ENCODE measurements at places on chromosomes 4 and X. TPM values are rescaled to one million over a fixed set of nuclear protein-coding genes. Genes with fewer than 3 reads are reported as not detected.

REELD1 gene
- total RNA-seq, result not detected

GAK gene
- 64.0 TPM for total RNA-seq

F8 gene
- total RNA-seq, result 6.7 TPM

MND1 gene
- total RNA-seq, result 0.97 TPM

DKK2 gene
- total RNA-seq, result 29.7 TPM

COQ2 gene
- total RNA-seq, result 7.3 TPM

FGA gene
- not detected for total RNA-seq

C4orf54 gene
- under 0.01 TPM for total RNA-seq

PIM2 gene
- 4.1 TPM for total RNA-seq

NXF2B gene
- not detected for total RNA-seq

LRCH2 gene
- total RNA-seq, result 8.4 TPM

HERC5 gene
- total RNA-seq, result 4.7 TPM

IL3RA gene
- total RNA-seq, result 0.16 TPM

IL1RAPL2 gene
- total RNA-seq, result 0.12 TPM

PCDH18 gene
- total RNA-seq, result 492 TPM

DDX53 gene
- not detected for total RNA-seq

EVC2 gene
- total RNA-seq, result 14.2 TPM

USP38 gene
- 38.6 TPM for total RNA-seq

TMEM156 gene
- total RNA-seq, result not detected

ZFYVE28 gene
- 17.0 TPM for total RNA-seq

AFF2 gene
- total RNA-seq, result 0.97 TPM

RBMX2 gene
- total RNA-seq, result 18.7 TPM

SHISA3 gene
- not detected for total RNA-seq

TCP11X2 gene
- 0.16 TPM for total RNA-seq

TLR10 gene
- not detected for total RNA-seq

PSAPL1 gene
- not detected for total RNA-seq

DNAAF6 gene
- not detected for total RNA-seq

ASB11 gene
- total RNA-seq, result not detected

PCDH19 gene
- total RNA-seq, result 0.85 TPM

TLL1 gene
- 1.5 TPM for total RNA-seq

PLP1 gene
- total RNA-seq, result 1.9 TPM

GLUD2 gene
- 2.9 TPM for total RNA-seq

DCX gene
- not detected for total RNA-seq

ABCG2 gene
- total RNA-seq, result 0.49 TPM

TASL gene
- not detected for total RNA-seq

WNK3 gene
- total RNA-seq, result 4.9 TPM

S100P gene
- not detected for total RNA-seq

CHRNA9 gene
- total RNA-seq, result 0.16 TPM

CT45A5 gene
- total RNA-seq, result not detected

MAGEA9B gene
- total RNA-seq, result not detected

SASH3 gene
- not detected for total RNA-seq

GLOD5 gene
- total RNA-seq, result not detected

PAGE5 gene
- not detected for total RNA-seq

BMP3 gene
- total RNA-seq, result 0.16 TPM

TRMT2B gene
- 12.0 TPM for total RNA-seq
